Memory B cell (primary cell): ENCODE measurements at places on chromosomes 6 and 20.

GRCh38 chr20:10733122-10733521, 59.3 kb upstream of the JAG1 start:
- DNase-seq, result no peak

GRCh38 chr6:137487181-137487868, 6.9 kb downstream of the OLIG3 start:
- DNase-seq, result no peak

GRCh38 chr6:32432050-32432450, 7.6 kb upstream of the HLA-DRA start:
- peak; percentile 49 for DNase-seq

GRCh38 chr6:150905769-150906168, 40.3 kb downstream of the MTHFD1L start:
- DNase-seq, result no peak

- DNase-seq, result no peak
Measured at GRCh38 chr20:10022625-10023024, 12.2 kb upstream of the ANKEF1 start.

DNA sequence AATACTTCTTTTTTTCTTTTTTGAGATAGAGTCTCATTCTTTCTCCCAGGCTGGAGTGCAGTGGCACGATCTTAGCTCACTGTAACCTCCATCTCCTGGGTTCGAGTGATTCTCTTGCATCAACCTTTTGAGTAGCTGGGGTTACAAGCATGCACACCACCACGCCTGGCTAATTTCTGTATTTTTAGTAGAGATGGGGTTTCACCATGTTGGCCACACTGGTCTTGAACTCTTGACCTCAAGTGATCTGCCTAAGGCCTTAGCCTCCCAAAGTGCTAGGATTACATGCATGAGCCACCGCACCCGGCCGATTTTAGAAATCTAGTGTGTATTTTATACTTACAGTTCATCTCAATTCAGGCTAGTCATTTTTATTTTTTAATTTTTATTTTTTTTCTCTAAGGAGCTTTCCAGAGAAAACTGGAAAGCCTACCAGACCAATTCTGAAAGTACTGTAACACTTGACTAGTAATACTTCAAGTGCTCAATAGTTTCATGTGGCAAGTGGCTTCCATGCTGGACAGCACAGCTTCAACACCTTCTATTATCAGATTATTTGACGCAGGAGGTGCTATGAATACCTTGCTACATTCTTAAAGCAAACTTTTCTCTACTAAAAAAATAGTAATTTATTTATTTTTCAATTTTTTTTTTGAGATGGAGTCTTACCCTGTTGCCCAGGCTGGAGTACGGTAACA, 25.0 kb downstream of the POLR1C start:
- DNase-seq, result no peak

DNA sequence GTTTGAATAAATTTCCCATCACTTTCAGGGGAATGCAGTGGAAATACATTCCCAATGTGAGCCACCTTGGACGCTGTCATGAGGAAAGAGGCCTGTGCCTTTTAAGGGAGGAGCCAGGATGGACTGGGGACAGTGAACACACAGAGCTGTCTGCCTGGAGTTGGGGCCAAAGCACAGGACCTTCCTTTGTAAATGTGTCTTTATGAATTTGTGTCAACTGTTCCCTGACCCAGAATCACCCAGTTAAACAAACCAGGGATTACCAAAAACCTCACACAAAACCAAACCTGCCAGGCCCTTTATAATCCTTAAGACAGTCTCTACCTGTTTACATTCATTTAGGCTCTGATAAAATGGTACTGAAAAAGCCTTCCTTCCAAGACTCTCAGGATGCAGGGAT, 513.7 kb downstream of the MAFB start:
- DNase-seq, result no peak

GRCh38 chr6:169167581-169168301, 85.9 kb downstream of the THBS2 start:
- DNase-seq, result no peak

GRCh38 chr20:63536997-63537524, at the start of gene PTK6:
PTK6 (minus strand) TSS chr20:63537376; CDS start chr20:63537314, 62 bp downstream.
- no peak for DNase-seq

DNA sequence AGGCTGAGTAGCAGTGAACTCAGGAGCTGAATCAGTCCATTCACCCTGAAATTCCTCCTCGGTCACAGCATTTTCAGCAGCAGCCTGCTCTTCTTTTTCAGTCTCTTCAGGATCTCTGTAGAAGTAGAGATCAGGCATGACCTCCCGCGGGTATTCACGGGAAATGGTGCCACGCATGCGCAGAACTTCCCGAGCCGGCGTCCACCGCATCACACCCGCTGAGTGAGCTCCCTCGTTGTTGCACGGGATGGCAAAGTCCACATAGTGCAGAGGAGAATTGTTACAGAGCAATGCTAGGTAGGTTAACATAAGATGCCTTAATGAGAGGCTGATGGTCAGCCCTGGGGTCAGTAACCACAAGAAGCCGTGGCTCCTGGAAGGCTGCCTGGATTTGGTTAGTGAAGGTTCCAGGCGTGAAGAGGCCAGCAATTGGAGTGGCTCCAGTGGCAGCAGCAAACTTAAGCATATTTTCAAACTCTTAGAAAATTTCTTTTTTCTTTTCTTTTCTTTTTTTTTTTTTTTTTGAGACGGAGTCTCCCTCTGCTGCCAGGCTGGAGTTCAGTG, 113.5 kb upstream of the HDAC2 start:
- no peak for DNase-seq

GRCh38 chr6:44302856-44303255, 10.3 kb downstream of the AARS2 start:
- DNase-seq, result no peak

GRCh38 chr6:98239057-98239456, 595.3 kb upstream of the POU3F2 start:
- DNase-seq, result no peak

- DNase-seq, result no peak
Measured at GRCh38 chr20:54624706-54625390, 149.5 kb downstream of the DOK5 start.
